Midbrain (tissue), 1 donor: ENCODE measurements at places on chromosomes 5 and 9.

DNA sequence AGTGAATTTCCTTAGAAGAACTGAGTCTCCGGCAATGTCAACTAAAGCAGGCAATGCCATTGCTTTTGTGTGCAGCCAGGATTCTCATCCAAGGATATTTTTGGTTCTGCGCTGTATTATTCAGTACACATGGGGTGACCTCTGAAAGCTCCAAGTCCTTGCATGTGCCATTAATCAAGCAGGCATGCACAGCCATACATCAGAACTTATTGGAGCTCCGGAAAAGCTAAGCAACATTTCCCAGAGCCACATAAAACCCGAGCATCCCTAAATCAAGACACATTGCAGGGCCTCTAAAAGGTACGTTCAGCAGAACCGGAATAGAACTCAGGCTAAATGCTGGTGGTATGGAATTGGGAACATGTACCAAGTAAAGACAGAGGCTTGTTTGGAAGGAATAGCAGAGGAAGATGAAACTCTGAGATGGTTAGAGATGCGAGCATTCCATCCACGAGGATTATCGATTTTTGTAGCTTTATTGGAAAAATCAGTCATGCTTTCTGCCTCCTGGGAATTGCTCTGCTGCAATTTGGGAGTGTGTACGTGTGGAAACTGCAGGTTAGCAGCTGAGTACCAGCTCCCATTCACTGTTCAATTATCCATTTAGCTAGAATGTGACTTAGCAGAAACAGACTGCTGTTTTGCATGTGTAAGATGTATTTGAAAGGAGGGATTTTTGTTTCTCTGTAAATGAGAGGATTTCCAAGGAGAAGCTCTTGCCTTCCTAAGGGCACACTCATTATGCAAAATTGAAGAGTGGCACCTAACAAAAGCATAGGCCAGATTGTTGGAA, 143.7 kb upstream of the WWC1 start:
- no peak for DNase-seq

DNA sequence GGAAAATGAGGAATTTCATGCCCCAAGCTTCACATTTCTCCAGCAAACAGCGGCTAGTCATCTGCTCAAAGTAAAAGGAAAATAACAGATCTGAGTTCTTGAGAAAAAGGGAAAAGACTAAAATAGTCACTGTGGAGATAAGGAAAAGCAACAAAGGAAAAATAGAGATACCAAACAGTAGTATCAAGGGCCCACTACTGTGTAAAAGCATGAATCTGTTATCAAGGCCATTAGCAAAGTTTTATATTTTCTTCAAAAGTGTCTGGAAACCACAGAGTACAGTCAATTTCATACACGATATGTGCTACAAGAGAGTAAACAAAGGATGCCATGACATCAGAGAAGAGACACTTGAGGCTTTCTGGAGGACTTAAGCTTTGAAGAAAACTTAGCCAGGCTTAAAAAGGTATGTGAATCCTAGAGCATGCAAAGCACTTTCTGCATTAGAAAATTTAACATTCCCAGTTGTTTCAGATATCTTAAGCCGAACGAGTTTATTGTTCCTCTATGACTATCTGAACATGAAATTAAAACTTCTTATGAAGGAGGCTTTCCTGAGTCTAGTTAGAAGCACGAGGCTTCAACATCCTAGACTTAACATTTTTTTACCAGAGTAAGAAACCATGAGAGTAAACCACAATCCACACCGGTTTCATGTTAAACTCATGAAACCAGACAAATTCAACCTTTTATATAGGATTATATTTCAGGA, 1.2 kb downstream of the TTC33 start:
- DNase-seq: peak; percentile 36

GRCh38 chr5:118479285-118479684, 509.1 kb downstream of the DTWD2 start:
- DNase-seq: no peak

DNA sequence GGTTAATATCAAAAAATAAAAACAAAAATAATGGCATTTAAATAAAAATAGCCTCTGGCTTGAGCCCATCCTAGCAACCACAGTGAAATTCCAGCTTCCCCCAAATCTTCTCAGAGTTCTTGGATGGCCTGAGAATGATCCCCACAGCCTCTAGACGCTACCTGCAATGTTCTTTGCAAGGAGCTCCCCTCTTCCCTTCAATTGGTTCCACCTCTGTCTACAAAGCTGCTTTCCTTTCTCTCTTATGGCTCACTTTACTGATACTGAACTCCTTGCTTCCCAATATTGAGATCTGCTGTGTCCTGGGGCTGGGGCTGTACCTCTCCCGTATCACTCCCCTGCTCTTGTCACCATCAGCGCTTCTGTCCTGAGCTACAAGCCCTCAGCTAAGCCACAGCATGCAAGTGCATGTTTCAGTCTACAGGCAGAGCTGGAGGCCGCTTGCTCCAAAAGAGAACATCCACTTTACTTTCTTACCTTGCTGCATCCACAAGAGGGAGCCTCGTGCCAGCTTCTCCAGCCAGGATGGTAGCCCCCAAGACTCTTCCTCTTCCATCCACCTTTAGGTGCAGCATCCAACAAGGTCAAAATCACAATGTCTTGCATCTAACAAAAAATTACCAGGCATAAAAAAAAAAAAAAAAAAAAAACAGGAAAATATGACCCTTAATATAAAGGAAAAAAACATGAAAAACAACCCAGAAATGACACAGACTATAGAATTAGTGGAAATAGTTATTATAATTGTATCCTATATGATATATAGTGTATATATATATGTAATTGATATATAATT, 57.4 kb upstream of the PRSS3 start:
- peak; percentile 2 for DNase-seq

- no peak for DNase-seq
Measured at GRCh38 chr5:157214415-157214814, 33.8 kb downstream of the ITK start.

GRCh38 chr5:65938256-65938655, 11.9 kb downstream of the ERBIN start:
- DNase-seq: no peak

DNA sequence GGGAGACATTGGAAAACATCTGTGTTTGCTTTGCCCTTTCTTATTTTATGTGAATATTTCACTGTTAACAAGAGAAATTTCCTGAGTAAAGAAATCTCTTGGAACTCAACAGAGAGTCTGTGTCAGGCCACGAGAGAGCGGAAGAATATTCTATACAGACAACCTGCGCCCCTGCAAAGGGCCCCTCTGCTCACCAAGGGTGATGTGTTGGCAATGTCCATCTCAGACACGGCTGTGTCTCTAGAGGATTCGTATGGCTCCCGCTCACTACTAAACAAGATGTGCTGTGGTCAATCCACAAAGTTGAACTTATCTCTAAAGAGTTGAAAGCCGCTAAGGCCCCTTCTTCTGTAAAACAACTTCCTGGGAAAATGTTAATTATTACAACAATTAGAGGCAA, 241.0 kb upstream of the IRX1 start:
- DNase-seq: no peak

- peak; percentile 57 for DNase-seq
Measured at GRCh38 chr9:112751056-112751795, 666 bp downstream of the SNX30 start.

DNA sequence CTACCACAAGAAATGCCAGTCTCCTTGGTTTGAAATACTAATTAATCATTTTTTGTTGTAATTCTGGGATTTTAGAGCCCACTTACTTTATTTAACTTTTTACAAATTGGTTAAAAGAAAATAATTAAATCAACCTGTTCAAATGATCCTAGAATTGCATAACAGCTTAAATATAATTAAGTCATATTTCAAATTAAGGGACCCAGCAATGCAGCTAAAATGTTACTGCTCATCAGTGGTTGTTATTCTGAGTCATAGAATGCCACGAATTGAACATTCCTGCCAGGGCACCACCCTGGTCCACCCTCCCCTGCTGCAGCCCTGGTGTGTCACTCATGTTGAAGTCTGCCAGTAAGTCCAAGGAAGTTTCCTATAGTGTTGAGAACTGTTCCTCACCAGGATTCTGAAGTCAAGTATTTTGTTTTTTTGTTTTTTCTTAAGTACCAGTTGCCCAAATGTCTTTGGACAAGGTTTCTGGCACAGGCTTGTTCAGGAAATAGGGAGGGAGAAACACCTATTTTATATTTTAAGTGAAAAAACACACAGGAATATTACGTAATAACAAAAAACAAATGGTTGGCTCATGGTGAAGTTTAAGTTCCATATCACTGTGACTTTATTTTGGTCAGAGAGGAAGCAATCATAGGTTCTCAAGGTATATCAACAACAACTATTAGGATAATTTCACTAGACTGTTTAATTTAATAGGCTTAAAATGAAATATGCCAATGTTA, 4.3 kb upstream of the ITGA1 start:
- DNase-seq: no peak

- DNase-seq: no peak
Measured at GRCh38 chr5:17743580-17744435, 109.5 kb downstream of the TAF11L14 start.

- no peak for DNase-seq
Measured at GRCh38 chr5:11289733-11290132, 528.7 kb upstream of the DAP start.

DNA sequence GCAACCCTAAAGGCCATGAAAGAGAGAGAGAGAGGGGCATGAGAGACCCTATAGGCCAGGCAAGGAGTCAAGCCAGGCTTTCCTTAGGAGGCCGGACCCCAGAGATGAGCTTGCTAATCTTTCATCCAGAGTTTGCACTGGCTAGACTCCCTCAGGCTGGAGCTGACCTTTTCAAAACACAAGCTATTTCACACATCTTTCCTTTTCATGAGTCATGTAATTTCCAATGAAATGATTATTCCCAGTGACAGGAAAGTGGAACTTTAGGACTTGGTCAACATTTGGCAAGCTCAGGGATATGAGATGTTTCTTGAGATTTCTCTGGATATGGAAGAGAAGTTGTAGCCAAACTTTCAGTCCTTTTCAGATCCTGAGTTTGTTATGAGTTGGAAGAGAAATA, 117.7 kb downstream of the TARS1 start:
- no peak for DNase-seq

- DNase-seq: no peak
Measured at GRCh38 chr9:124698265-124698664, 72.8 kb downstream of the NR6A1 start.
